Activated T-cell treated with anti-CD3 and anti-CD28 coated beads for 4 hours (primary cell): ENCODE measurements at places on chromosomes 4 and X.

GRCh38 chrX:37989304-37989703 lies 17.0 kb upstream of the SYTL5 start:
- no peak for DNase-seq

DNA sequence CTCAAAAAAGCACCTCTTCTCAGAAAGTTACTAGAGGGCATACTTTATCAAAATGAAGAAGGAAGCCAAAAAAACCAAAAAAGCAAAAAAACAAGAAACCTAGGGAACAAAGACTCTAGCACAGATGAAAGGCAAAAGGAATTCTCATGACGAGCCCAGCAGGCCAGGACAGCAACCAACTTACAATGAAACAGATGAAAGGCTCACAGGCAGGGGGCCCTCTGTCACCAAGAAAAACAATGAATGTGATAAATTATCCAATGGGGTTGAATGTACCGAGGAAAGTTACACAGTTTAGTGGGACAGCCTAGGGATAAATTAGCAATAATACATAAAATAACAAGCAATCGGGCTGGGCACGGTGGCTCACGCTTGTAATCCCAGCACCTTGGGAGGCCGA lies 79.0 kb downstream of the GPR82 start:
- DNase-seq: no peak

- no peak for DNase-seq
These were observed 112.0 kb upstream of the TBL1X start for GRCh38 chrX:9352694-9353411.

GRCh38 chr4:11507920-11508319 lies 79.2 kb upstream of the HS3ST1 start:
- no peak for DNase-seq

DNA sequence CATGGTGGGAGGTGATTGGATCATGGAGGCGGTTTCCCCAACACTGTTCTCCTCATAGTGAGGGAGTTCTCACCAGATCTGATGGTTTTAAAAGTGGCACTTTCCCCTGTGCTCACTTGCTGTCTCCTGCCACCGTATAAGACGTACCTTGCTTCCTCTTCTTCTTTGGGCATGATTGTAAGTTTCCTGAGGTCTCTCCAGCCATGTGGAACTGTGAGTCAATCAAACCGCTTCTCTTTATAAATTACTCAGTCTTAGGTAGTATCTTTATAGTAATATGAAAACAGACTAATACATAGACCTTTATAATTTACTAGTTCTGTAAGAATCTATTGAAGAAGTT lies 82.5 kb upstream of the PITX2 start:
- DNase-seq: no peak

DNA sequence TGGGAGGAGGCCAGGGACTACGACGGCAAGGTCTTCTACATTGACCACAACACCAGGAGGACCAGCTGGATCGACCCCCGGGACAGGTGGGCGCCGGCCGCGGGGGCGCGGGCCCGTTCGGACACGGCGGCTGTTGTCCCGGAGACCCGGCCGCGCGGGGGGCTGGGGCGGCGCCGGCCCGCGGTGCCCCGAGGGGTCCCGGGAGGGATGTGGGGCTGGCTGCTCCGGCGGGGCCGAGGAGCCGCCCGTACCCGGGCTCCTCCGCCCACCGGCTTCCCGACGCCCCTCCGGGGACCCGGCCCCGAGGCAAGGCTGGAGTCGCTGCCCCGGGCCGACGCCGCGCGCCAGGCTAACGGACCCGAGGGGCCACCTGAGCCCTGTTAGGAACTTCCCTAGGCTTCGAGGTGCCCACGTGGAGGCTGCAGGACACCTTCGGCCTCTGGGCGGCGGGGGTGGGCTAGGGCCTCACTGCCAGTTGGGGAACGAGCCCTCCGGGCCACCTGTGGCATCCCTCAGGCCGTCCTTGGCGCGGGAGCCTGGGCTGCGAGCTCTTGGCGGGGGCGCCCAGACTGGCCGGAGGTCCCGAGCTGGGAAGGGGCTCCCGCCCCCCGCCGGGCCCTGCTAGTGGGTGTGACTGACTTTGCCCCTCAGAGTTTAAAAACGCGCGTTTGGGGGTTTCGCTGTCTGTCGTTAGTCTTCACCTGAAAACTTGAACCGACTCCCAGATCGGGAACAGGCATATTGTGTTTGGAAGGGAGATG lies 660 bp downstream of the WWC2 start:
- DNase-seq: peak; percentile 1

- no peak for DNase-seq
These were observed 6.8 kb downstream of the MSX1 start for GRCh38 chr4:4866124-4866865.

- DNase-seq: no peak
These were observed 2.1 kb downstream of the DCLK2 start for GRCh38 chr4:150080337-150080736.

- no peak for DNase-seq
These were observed 196.2 kb upstream of the PGRMC2 start for GRCh38 chr4:128483816-128484215.
